CD4-positive, alpha-beta T cell treated with Interleukin-4 for 4 hours (primary cell): ENCODE measurements at places on chromosomes 3 and 15.
A peak's percentile ranks its signal among the peaks of the same experiment; 100 is the strongest.

GRCh38 chr3:193016437-193016901 is 98.8 kb upstream of the MB21D2 start:
- no peak for DNase-seq

GRCh38 chr15:58517682-58518525 is 86.1 kb downstream of the LIPC start:
- DNase-seq = no peak

DNA sequence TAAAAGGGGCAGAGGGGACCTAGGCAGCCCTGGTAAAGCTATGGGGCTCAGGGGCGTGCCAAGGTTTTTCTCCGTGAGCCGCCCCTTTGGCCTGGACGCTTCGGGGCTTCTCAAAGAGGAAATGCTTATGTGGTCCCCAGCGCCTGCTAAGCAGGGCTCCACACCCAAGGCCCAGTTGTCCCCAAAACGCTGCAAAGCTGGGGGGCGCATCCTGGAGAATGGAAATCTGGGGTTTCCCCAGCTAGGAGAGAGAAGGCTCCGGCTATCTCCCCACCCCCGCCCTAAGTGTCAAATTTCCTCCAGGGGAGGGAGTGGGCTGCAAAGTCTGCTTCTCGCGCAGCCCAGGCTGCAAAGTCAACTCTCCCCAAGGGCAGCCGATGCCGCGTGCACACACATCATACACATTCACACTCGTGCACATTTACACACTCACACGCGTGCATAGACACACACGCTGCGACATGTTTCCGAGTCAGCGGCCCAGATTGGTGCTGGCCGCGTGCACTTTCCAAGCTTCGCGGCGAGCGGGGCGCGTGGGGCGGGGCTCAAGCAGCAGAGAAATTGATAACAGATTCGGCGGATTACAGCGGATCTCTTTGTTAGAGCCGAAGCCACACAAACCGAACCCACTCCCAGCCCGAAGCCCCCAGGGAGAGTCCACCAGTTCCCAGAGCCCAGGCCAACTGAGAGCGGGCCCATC is 4.5 kb downstream of the WNT5A start:
- DNase-seq = no peak

DNA sequence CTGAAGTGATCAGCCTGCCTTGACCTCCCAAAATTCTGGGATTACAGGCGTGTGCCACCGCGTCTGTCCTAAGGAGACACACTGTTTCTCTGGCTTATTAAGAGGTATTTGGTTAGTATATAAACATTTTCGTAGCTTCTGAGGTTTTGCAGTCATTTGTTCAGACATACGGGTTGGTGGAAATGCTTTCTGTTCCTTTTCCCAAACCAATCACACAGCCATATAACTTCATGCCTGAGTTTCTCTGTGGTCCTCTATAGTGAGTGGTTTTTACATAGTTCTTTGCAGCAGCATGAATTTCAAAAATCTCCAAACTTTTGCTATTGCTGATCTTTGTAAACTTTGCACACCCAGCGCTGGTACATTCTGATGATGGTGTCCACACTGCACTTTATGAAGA is 100.5 kb downstream of the AKAP13 start:
- DNase-seq = no peak

DNA sequence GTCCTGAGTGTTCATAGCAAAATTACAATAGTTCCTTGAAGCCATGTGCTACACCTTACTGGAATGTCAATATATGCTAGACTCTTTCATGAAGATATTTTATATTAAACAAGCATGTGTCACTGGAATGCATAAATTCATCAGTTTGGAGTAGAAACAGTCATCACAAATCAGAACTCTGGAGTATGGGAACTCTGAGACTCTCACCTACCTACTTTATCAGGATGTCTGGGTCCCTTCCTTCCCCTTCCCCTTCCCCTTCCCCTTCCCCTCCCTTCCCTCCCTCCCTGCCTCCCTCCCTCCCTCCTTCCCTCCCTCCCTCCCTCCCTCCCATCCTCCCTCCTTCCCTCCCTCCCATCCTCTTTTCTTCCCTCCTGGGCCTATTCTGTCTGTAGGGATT is 144.7 kb upstream of the PEX5L start:
- no peak for DNase-seq

- DNase-seq = no peak
Observed at GRCh38 chr3:57701781-57702180, 8.9 kb upstream of the DENND6A start.

GRCh38 chr15:89828281-89829145 is 13.9 kb upstream of the ANPEP start:
- no peak for DNase-seq

DNA sequence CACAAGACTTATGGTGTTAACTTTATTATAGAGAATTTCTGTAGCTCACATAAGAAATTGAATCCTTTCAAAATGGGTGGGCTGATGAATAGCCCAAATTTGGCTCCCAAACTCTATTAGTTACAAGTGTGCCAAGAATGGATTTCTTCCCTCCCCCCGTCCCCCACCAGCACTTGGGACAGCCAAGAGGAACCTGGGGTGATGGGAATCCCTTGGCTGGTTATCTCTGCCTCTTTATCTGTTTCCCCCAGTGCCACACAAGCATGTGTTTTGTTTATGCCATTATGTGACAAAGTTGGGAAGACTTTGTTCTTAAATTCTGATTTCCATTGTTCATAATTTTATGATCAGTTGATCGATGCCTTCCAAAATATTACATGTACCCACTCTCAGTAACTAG is 28.3 kb downstream of the CMSS1 start:
- no peak for DNase-seq

DNA sequence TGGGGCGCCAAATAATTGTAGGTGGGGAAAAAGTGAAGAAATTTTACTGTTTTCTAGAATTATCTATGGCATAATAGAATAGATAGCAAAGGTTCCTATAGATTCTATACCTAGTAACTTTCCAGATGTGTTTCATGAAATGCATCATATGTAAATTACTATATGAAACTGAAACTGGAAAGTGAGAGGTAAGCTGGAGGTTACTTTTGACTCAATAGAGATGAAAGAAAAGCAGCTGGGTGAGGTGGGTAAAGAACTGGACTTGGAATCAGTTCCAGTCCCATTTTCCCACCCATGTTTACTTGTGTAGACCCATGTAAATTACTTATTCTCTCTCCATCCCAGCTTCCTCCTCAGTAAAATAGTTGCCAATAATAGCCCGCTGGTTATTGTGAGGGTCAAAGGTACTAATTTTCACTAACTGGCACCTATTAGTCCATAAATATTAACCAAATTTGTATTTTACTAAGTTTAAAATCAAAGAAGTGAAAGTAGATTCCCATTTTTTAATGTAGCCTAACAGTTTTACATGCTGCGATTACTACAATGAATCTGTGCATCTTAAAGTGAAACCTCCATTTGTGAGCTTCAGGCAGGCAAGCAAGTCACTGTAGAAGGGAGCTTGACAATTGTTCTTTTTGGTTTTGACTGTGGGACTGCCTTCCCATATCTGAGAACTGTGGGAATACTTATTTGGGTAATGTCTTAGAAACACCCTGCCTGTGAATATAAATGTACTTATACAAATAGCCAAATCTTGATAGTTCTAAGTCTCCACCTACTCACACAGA is 312.1 kb downstream of the SLC9A9 start:
- no peak for DNase-seq

DNA sequence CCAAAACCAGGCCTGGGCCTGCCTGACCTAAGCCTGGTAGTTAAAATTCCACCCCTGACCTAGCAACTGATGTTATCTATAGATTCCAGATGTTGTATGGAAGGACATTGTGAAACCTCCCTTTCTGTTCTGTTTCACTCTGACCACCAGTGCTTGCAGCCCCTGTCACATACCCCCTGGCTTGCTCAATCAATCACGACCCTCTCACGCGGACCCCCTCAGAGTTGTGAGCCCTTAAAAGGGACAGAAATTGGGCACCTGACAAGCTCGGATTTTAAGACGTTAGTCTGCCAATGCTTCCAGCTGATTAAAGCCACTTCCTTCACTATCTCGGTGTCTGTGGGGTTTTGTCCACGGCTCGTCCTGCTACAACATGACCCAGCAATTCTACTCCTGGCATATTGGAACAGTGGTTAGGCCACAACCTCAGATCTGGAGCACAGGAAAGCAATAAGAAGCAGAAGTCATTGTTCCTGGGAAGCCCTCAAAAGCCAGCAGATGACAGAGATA is 36.7 kb upstream of the LHFPL4 start:
- no peak for DNase-seq

DNA sequence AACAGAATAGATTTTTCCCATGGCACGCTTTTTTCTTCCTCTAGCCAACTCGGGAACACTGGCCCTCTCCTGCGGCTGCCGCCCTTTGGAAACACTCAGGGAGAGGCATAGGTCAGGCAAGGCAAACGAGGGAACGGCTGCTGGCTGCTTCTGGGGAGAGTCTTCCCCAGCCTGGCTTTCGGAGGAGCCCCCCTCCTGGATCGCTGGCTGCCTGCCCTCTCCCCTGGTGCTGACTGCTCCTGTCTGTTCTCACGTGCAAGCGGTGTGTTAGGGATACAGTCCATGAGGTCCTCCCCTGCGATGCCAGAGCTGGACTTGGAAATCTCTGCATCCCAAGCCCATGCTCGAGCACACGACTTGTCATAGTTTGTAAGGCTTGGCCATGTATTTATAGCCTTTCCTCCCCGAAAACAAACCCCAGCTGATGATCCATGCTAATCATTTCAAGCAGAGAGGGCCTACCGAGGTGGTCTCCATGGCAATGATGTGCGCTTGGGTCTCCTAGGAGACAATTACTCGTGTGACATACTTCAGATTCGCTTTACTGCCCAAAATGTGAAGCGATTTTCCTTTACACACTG is 315.6 kb upstream of the ATP10A start:
- no peak for DNase-seq

- DNase-seq = peak; percentile 21
Observed at GRCh38 chr3:44510000-44510368, 32.5 kb upstream of the ZNF445 start.

DNA sequence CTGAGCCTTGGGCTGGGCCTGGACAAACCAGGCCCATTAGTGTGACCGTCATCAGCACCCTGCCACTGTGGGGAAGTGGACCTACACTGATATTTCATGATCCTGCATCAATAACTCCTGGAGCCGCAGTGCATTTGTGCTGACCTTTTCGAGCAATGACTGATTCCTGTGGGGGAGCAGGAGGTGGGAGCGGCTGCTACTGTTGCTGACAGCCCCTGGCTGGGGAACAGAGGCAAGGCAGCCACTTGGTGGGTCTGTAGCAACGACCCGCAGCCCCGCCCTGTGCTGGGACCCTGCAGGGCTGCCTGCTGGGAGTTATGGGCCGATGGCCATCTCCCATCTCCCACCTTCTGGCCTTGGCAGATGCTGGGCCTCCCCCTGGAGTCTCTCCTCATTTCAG is 42.1 kb downstream of the CCDC33 start:
- no peak for DNase-seq

- DNase-seq = no peak
Observed at GRCh38 chr3:33557279-33557678, 117.1 kb upstream of the UBP1 start.

- DNase-seq = no peak
Observed at GRCh38 chr3:156535162-156535627, 19.7 kb downstream of the SSR3 start.

DNA sequence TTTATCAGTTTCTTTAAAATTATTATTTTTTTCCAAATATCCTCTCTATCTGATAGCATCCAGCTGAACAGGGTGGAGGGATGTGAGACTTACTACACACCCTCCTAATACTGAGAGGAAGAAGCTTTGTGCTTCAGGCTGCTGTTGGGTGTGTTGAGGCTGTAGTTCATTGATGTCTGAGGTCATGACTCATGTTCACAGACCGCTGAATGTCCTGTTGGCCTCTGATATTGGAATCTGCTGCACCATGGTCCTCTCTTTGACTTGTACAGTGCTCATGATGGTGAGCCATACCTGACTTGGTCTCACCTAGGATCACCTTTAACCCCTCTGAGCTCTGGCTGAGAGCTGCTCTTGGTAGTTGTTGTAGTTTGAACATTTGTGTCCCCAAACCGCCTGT is 302.9 kb downstream of the SATB1 start:
- no peak for DNase-seq
